T-cell (primary cell): ENCODE measurements at places on chromosomes 12 and 14. TPM values are rescaled to one million over a fixed set of nuclear protein-coding genes. Genes with fewer than 3 reads are reported as not detected.

- H3K4me1 ChIP-seq = peaks cover 20% of the 10 kb centered on the region
- H3K27ac ChIP-seq = no peak overlapping the region
- H3K4me3 ChIP-seq = no peak overlapping the region
Measured at GRCh38 chr12:44812062-44812461, 64.1 kb downstream of the NELL2 start.

PTPN6 gene
- total RNA-seq = 196 TPM

DNA sequence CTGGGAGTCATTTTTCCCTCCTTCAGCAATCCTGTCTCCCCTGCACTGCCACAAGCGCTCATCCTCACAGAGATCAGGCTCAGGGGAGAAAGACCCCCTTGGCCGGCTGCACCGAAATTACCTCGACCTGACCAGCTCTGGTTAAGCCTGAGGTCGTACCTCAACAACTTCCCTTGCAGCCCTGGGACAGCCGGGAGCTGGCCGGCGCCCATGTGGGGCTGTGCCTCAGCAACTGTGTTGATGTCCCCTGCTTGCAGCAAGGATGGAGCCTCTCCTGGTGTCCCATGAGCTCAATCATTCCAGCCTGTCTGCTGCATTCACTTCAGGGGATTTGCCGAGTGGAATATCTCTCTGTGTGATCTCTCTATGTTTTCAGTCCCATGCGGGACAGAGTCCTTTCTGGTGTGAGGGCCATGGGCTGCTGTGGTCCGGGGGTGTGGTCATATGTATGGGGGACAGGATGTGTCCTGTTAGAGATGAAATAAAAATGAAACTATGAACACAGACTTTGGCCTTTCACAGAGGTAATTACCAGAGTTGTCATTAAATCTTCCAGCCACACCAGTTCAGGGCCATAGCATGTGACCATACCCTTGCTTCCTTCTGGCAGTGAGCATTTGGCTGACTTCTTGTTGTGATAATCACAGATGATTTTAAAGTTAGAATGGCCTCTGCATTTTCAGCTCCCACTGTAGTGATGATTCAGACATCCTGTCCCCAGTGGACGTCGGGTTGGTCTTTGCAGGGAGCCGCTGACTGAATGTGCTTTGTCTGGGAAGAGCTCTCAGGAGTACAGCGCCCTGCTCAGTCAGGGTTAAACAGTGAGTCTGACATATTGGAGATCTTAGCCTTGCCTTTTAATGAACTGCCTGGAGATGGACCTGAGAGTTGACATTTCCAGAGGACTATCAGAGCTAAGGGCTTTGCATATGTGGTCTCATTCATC, 405.9 kb downstream of the AACS start:
- no peak overlapping the region for H3K4me3 ChIP-seq
- H3K4me1 ChIP-seq = no peaks in the 10 kb centered on the region
- no peak for DNase-seq
- H3K27ac ChIP-seq = no peak overlapping the region
- H3K36me3 ChIP-seq = no peaks in the 10 kb centered on the region
- no peaks in the 10 kb centered on the region for H3K27me3 ChIP-seq

DNA sequence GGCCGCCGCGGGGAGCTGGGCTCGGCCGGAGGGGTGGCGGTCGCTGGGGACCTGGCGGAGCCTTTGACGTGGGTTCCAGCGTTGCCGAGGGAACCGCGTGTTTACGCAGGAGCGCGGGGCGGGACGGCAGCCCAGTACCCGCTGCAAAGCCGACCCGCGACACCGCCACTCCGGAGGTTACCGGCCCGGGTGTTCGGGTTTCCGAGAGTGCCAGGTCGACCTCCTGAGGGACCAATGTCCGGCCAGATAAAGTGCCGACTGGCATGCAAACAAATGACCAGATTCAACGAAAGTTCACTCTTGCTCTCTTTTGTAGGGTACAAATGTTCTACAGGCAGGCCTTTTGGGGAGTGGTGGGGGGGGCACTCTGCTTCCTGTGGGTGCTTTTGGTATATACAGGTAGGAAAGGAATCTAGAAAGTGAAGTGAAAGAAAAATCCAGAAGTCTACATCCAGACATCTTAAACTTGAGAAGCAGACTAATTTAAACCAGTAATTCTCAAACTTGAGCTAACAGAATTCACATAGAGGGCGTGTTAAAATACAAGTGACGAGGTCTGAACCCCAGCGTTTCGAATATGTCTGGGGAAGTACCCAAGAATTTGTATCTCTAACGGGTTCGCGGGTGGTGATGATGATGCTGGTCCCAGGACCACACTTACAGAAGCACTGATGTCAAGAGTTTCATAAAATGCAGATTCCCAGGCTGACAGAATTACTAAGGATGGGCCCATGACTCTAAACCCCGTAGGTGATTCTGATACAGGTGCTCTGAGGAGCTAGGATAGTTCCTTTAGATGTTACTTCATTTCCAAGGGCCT, at the start of gene GPR135:
Gene GPR135, minus strand, starts transcription at position 65 of the 820 bp plus-strand sequence. CDS start 154 bp downstream, outside the sequence.
- H3K4me3 ChIP-seq = peak within 1 kb of the TSS; percentile 48
- H3K4me1 ChIP-seq = peaks cover 12% of the 10 kb centered on the region
- no peaks in the 10 kb centered on the region for H3K36me3 ChIP-seq
- peak; percentile 26 for DNase-seq
- H3K27me3 ChIP-seq = peaks cover 3% of the 10 kb centered on the region
- peak within 1 kb of the TSS; percentile 50 for H3K27ac ChIP-seq

- peaks cover 44% of the 10 kb centered on the region for H3K27me3 ChIP-seq
- H3K36me3 ChIP-seq = no peaks in the 10 kb centered on the region
- DNase-seq = no peak
- H3K4me1 ChIP-seq = no peaks in the 10 kb centered on the region
- H3K27ac ChIP-seq = no peak overlapping the region
- H3K4me3 ChIP-seq = no peak overlapping the region
Measured at GRCh38 chr12:120659151-120659525, 18.7 kb downstream of the CABP1 start.

CCNT1 gene
- total RNA-seq = 103 TPM

DNA sequence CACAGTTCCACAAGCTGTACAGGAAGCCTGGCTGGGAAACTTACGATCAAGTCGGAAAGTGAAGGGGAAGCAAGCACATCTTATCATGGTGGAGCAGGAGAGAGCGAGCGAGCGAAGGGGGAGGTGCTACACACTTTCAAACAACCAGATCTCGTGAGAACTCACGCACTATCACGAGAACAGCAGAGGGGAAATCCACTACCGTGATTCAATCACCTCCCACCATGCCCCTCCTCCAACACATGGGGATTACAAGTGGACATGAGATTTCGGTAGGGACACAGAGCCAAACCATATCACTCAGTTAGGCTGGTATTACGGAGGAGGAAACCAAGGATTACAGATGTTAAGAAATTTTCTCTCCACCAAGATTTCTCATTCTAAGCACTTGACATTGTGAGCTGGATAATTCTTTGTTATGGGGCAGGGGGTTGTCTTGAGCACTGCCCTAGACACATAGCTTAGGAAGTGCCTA, 262.0 kb upstream of the G2E3 start:
- no peaks in the 10 kb centered on the region for H3K36me3 ChIP-seq
- no peak overlapping the region for H3K4me3 ChIP-seq
- no peak overlapping the region for H3K27ac ChIP-seq
- no peaks in the 10 kb centered on the region for H3K27me3 ChIP-seq
- H3K4me1 ChIP-seq = no peaks in the 10 kb centered on the region
- DNase-seq = no peak

MDGA2 gene
- total RNA-seq = not detected

DNA sequence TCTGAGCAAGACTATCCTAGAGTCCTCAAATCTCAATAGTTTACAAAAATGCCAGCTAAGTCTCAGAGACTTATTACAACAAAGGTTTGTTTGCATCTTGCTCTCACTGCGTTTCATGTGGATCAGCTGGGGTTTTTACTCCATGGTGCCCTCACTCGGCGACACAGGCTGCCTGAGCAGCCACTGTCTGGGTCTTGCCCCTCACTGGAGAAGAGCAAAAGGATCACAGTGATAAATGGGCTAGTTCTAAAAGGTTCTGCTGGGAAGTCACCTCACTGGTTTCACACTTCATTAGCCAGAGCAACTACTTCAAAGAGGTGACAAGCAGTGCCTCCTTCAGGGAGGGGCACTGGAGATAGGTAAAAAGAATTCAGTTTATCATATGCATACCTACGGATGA, 392.0 kb downstream of the RPL10L start:
- no peaks in the 10 kb centered on the region for H3K4me1 ChIP-seq
- no peaks in the 10 kb centered on the region for H3K27me3 ChIP-seq
- H3K27ac ChIP-seq = no peak overlapping the region
- DNase-seq = no peak
- H3K36me3 ChIP-seq = no peaks in the 10 kb centered on the region

DNA sequence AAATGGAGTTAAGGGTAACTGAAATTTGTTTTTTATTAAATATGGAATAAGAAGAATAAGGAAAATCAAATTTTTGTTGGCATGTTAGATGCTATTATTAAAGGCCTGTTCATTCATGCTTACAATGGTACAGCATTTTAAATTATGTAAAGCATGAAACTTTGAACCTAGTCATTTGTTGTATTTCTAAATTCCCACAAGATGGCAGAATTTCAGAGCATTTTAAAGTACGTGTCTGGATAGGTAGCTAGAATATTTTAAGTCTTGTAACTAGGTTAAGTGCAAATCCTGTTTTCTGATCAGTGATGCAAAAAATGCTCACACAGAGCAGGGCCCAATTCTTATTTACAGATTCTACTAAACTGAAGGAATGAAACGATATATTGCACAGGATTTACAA, 585.6 kb upstream of the MIS18BP1 start:
- no peak overlapping the region for H3K27ac ChIP-seq
- H3K27me3 ChIP-seq = no peaks in the 10 kb centered on the region
- no peaks in the 10 kb centered on the region for H3K36me3 ChIP-seq
- H3K4me3 ChIP-seq = no peak overlapping the region
- H3K4me1 ChIP-seq = no peaks in the 10 kb centered on the region

DNA sequence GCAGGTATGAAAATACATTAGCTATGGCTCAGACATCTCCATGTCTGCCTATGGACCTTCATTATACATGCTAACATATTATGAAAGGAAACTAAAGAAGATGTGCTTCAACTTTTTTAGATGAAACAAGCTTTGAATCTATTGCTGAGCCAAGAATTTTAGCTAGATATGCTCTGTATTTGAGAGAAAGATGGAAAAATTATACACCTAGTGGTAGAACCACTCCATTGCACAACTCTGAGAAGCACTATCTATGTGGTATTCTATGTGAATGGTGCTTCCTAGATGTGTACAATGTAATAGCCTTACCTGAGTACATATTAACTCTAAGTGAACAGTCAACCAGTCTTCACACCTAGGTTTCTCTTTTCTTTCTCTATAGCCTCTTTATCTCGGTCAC, 17.3 kb downstream of the EPYC start:
- no peaks in the 10 kb centered on the region for H3K4me1 ChIP-seq
- H3K27me3 ChIP-seq = no peaks in the 10 kb centered on the region
- DNase-seq = no peak
- H3K36me3 ChIP-seq = no peaks in the 10 kb centered on the region

- no peaks in the 10 kb centered on the region for H3K36me3 ChIP-seq
- H3K4me1 ChIP-seq = peaks cover 30% of the 10 kb centered on the region
- H3K27me3 ChIP-seq = peaks cover 9% of the 10 kb centered on the region
- peak overlapping the region; percentile 96 for H3K4me3 ChIP-seq
Measured at GRCh38 chr14:72892103-72892878, 1.6 kb downstream of the DPF3 start.

FAM90A1 gene
- not detected for total RNA-seq

CCDC197 gene
- not detected for total RNA-seq

R3HDM2 gene
- 88.3 TPM for total RNA-seq

DNA sequence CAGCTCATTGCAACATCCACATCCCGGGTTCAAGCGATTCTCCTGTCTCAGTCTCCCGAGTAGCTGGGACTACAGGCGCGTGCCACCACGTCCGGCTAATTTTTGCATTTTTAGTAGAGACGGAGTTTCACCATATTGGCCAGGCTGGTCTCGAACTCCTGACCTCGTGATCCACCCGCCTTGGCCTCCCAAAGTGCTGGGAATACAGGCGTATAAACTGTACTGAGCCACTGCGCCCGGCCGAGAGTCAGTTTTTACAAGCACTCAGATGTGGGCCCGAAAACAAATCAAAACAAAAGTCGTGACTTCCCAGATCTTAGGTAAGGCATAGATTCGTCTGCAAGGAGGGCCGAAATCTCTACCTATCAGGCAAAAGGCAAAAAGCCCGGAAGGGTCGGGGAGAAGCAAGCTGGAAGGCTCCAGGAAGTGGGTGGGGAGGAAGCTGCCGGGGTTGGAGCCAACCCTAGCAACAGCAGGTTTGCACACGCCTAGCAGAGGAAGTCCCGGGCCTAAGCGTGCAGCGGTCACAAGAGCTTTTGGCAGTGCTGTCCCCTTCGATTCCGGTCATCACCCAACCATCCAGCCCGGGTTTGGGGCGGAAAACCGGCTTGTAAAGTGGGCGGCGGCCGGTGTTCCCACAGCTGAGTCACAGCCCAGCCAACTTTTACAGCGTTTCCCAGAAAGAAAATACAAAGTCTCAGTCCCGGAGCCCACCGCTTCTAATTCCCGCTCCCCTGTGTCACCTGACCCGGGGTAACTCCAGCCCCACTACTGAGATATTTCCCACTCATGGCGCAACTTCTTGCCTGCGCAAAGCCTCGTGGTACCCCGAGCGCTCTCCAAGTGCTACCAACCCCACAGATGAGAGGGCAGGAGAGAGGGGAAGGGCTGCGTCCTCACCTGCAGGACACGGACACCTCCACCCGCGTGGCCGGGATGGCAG, 583 bp downstream of the CPNE8 start:
- H3K27me3 ChIP-seq = no peaks in the 10 kb centered on the region
- H3K4me3 ChIP-seq = peak overlapping the region; percentile 62
- H3K36me3 ChIP-seq = no peaks in the 10 kb centered on the region
- peaks cover 17% of the 10 kb centered on the region for H3K4me1 ChIP-seq

DNA sequence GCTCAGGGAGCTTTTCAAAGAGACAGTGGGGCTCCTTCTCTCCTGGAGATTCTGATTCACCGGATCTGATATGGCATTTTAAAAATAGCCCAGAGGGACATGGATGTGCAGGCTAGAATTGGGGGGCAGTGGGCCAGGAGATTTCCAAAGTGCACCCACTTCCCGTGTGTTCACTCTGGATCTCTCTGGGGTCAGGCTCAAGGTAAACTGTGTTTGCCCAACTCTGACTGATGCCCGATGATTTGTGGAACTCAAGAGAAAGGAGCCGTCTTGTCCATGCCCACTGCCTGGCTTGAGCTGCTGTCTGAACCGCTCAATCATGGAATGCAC, 17.9 kb downstream of the FAM181A start:
- no peak overlapping the region for H3K27ac ChIP-seq
- no peaks in the 10 kb centered on the region for H3K27me3 ChIP-seq
- DNase-seq = no peak
- H3K4me1 ChIP-seq = no peaks in the 10 kb centered on the region

- no peaks in the 10 kb centered on the region for H3K4me1 ChIP-seq
- DNase-seq = no peak
- no peak overlapping the region for H3K27ac ChIP-seq
- no peak overlapping the region for H3K4me3 ChIP-seq
Measured at GRCh38 chr14:39033371-39033770, 69.7 kb downstream of the SEC23A start.

GRCh38 chr12:116427200-116427930, 131.8 kb upstream of the MAP1LC3B2 start:
- H3K27me3 ChIP-seq = no peaks in the 10 kb centered on the region
- H3K36me3 ChIP-seq = no peaks in the 10 kb centered on the region
- no peak overlapping the region for H3K27ac ChIP-seq
- no peak for DNase-seq
- H3K4me1 ChIP-seq = no peaks in the 10 kb centered on the region
